Stimulated activated CD8-positive, alpha-beta memory T cell treated with anti-CD3 and anti-CD28 coated beads, Interleukin-4, amount 100 ng/mL, for 1 hour (primary cell): ENCODE measurements at places on chromosomes 1 and 21.

DNA sequence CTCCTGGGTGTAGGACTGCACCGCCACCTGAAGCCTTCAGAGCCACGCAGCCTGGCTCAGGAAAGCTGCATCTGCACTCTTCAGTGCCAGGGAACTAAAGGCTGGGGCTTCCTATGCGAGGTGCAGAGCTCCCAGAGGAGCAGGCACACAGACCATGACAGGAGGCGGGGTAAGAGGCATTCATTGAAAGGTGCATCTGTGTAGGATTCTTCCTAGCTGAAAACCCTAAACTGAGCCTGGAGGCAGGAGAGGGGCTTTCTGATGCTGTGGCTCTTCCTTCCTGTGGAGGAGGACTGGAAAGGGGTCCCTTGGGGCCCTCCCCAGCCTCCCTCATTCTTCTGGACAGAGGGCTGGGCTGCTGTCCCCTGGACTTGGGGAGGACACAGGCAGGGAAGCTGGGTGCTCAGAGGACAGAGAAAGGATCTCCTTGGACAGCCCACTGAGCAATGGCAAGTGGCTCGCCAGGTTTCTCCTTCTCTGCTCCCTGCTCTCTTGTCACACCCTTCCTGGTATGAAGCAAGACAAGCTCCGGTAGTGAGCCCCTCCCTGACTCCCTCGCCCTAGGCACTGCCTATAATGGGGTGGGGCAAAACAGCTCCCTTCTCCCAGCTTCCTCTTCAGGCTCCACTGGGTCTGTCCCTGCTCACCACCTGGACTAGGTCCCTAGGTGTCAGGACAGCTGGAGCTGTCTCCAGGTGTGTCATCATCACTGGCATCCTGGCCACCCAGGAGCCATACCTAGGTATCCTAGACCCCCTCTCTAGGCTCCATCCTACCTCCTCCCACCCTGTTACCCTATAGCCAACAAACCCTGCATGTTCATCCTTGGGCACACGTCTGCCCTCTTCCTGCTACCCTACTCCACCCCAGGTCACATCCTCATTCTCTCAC lies 20.0 kb downstream of the S100A6 start:
- no peak for DNase-seq

- DNase-seq = no peak
These were observed 390.5 kb upstream of the LYPLAL1 start for GRCh38 chr1:218783131-218783530.

DNA sequence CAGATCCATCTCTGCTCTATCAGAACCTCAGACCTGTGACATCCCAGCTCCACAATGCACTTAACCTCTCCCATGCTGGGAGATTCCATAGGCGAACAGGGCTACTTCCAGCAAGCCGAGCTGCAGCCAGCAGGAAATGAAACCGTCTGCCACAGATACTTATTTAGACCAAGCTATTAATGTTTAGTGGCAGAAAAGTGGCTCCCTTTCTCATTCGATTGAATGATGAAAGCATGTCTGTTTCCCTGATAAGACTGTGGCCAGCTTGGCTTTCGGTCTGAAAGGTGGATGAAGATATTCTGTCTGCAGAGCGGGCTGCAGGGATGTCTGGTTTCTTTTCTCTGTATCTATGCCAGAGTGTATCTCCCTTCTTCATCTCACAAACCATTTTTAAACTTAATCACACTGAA lies 146.4 kb downstream of the GREM2 start:
- no peak for DNase-seq

GRCh38 chr1:233695901-233696300 lies 82.0 kb downstream of the KCNK1 start:
- DNase-seq = no peak

DNA sequence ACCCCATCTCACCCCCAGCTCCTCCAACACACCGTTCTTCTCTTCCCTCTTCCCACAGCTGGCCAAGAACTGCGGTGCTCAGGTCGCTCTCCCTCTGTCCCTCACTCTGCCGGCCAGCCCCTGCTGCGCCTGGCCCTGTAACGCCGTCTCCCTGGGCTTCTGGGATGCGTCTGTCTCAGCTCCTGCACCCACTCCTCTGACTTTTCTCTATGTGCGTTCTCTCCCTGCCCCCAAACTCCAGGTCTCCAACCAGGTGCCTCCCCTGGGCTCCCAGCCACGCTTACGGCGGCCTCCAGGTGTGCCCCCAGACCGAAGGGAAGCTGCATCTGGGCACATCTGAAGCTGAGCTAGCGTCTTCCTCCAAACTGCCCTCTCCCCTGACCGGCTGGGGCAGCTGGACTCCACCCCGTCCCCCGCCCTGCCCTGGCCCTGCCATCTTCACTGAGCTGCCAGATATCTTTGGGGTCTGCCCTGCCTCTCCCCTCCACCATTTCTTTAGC lies 2.6 kb downstream of the KRTAP10-12 start:
- DNase-seq = no peak

DNA sequence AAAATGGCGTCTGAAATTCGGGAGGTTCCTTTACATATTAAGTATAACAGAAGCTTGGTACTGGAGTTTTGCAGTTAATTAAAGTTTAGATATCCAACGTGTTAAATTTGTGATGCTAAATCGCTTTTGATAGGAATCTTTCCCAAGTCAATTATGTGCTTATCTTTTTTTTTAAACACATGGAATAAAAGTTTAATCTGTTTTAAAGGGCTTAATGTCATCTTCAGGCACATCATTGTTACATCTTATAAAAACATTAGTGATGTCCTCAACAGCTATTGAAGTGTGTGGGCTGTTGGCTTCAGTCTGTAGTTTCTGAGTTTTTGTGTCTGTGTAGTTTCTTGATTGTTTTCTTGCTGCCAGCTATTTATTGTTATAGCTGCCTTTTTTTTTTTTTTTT lies 5.3 kb downstream of the FMN2 start:
- no peak for DNase-seq

DNA sequence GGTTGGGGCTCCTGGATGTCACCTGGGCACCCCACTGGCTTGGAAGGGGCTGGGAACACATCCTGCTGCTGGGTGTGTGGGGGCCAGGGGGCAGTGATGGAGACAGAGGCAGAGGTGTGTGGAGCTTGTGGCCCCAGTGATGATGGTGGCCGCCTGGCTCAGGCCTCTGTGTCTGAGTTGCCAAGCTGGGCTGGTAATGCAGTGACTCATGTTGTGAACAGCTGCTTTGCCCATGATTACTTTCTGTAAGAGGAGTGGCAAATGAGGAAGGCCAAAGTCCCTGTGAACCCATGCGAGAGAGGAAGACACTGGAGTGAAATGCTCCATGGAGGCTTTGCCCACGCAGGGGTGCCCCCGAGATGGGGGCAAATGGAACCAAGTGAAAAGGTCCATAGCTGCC lies 86.8 kb downstream of the KCNJ6 start:
- no peak for DNase-seq

DNA sequence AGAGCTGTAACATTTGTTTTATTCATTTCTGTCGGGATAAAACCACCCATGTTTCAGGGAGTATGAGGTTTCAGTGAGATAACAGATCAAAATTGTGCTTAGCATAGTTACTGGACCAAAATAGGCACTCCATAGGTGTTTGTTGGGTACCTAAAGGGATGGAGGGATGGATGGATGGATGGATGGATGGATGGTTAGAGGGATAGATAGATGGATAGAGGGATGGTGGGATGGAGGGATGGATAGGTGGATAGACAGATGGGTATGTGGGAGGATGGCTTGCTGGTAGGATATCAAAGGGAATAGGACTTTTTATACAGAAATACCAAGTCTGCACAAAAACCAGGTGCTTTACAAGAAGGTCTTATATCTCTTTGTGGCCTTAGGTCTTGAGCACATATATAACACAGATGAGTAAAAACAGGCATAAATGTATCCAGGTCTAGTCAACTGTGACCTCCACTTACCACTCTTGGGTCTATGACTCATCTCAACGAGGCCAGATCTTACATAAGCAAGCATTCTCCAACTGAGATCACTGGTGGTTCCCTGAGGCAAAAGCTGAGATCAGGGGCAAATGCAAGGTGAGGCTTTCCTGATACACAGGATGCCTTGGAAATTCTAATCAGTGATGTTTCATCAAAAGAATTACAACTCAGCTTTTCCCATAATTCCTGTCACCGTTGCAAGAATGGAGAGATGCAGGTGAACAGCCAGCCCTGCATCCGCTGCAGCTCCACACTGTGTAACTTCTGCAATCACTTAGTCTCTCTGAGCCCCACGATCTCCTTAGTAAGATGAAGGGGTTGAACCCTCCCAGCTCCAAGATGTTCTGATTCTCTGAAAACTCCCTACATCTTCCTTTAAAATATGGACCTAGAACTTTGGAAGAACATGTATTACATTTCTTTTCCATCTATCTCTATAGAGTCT lies 32.0 kb downstream of the PTAFR start:
- DNase-seq = no peak

GRCh38 chr1:160813215-160813614 lies 17.2 kb downstream of the LY9 start:
- no peak for DNase-seq

GRCh38 chr1:117592155-117592554 lies 13.7 kb upstream of the TENT5C start:
- DNase-seq = no peak

DNA sequence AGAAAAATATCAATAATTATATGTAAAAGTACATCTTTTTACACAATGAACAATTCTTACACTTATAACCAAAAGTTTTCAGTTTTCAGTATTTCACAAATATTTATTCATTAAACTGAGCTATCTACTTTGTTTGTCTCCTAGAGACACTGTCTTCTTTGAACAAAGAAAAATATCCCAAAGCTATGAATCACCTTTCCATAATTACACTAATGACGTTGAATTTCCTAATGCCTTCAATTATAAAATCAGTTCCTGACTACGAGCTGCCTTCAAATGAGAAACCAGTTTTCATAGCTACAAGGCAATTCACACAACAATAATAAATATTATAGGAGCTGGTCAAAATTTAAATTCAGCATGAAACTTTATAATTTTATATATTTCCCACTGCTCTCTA lies 201.8 kb upstream of the BRINP3 start:
- no peak for DNase-seq

DNA sequence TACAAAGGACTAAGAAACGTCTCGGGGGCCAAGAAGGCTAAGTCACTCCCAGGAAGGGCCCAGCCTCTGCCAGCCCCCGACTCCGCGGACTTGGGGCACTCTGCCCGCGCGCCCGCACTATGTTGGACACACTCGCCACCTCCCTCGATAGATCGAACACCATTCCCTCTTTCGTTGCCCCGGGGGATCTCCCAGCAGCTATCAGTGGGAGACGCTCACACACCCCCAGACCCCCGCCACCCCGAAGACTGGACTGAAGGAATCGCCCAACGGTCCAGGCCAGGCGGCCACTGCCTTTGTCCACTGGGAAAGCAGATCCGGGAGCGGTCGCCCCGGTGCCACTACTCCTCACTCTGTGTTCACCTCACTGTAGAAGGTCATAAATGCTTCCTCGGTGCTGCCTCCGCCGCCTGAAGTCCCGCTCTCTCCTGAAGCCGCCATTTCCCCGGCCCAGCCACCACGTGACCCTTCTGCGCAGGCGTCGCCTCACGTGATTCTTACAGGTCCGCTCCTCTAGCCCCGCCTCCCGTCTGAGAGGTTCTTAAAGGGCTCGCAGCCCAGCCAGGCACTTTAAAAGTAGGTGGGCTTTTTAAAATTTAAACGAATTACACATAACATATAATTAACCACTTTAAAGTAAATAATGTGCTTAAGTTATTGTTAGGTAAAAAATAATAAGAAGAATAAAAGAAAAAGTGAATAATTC lies at the start of gene DNAJC8:
TSS of gene DNAJC8 (minus strand) at position 472 of the 706 bp plus-strand sequence. CDS start at position 441, 31 bp downstream.
- DNase-seq = peak; percentile 91

- no peak for DNase-seq
These were observed 5.5 kb upstream of the LCE5A start for GRCh38 chr1:152505083-152505482.

GRCh38 chr1:212853658-212854057 lies 4.4 kb upstream of the FLVCR1 start:
- DNase-seq = no peak

GRCh38 chr1:11930571-11931445 lies 3.7 kb upstream of the PLOD1 start:
- no peak for DNase-seq

- no peak for DNase-seq
These were observed 79.2 kb downstream of the ARHGEF10L start for GRCh38 chr1:17618558-17619247.

DNA sequence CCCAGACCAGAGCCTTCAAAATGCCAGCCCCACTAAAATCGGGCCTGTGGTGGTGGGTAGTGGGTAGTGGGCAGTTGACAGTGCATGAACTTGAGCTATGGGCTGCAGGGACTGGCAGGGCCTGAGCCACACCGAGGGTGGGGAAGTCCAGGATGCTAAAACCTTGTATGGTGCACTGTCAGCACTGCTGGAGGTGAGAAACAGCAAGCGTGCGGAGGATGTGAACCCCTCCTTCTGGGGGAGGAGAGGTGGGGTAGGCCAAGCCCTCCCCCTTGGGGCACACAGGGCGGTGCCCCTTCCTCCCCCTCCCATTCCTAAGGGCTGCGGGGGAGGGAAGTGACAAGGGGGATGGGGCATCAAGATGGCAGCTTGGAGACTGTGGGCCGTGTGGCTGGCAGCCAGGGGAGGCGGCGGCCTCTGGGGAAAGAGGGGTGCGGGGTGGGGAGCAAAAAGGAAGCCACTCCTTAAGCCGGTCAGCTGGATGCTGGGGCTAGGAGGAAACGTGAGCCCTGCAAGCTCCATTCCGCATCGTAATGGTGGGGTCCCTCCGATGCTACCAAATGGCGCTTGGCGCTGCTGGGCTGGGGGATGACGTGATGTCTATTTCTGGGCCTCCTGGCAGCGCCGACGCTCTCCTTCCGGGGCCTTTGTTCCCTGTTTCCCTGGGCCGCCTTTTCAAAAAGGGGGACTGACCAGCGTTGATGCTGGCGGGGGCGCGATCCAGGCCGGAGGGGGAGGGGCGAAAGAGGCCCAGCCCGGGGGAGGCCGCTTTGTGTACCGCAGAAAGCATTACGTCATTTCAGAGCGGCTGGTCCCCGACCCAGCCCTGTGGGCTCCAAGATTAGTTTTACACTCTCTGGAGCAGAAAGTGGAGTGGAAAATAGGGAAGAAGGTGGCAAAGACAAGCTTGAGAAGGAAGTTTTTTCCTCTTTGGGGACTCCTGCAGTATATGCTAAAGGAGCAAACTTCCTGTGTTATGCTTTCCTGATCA lies 809 bp downstream of the SYT11 start:
- peak; percentile 6 for DNase-seq

DNA sequence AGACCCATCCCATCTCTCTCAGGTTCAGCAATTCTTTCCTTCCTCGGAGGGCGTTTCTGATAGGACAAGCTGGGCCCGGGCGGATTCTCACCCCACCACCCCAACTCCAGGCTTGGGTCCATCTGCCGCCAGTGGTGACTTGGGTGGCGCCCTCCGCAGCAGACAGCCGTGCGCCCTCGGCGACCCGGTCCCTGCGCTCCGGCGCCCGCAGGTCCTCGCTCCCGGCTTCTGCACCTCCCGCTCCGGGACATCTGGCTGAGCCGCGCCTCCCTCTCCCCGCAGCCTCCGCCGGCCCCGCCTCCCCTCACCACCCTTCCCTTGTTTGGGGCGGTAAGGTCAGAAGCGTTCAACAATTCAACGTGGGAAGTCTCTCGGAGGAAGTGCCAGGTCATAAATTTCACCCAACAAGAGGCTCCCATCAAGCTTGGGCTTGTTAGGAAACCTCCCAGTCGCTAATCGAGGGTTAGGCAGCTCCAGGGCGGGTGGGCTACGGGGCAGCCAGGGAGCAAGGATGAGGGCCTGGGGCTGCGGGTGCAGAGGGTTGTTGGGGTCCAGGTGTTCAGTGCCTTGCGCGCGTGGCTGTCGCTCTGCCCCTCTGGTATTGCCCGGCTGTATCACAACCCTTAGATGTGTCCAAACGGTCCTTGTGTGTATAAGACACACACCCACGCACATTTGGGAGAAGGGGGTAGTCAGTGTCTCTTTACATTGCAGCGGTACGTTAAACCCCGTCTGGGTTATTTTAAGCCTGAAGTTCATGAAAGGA lies 39.8 kb downstream of the OLIG1 start:
- DNase-seq = no peak
